ENCODE measurements at places on chromosomes 3 and 15.

- DNase-seq = no peak
Measured at GRCh38 chr3:131067983-131068382, 41.3 kb downstream of the NEK11 start.

- DNase-seq = no peak
Measured at GRCh38 chr3:21889166-21889565, 138.2 kb upstream of the ZNF385D start.

- no peak for DNase-seq
Measured at GRCh38 chr3:30711151-30711550, 104.8 kb downstream of the TGFBR2 start.

GRCh38 chr15:27260523-27260922, 289.5 kb downstream of the GABRG3 start:
- no peak for DNase-seq

GRCh38 chr3:167735233-167736138, at the start of gene SERPINI1:
Gene SERPINI1 (plus strand): TSS chr3:167735721. CDS start chr3:167789129, 53,408 bp downstream.
- DNase-seq = peak; percentile 67

- DNase-seq = no peak
Measured at GRCh38 chr15:63764124-63764803, 69.5 kb downstream of the HERC1 start.

DNA sequence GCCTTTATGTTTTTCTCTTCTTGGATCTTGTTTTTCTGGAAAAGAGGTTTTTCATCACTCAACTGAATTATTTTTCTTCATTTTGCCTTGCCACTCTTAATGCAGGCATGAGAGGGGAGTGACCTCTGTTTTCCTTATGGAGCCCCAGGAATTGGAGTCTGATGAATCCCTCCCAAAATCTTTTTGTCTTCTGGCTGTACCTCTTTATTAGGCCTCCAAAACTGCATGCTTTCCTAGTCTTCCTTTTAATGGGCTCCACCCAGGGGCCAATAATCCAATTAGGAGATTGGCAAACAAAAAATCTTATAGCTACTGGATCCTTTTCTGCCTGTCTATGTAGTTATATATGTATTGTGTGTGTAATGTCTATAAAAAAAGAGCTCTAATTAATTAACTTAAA, 192.4 kb upstream of the PEX5L start:
- DNase-seq = no peak

- no peak for DNase-seq
Measured at GRCh38 chr3:45011756-45012508, 14.2 kb upstream of the CLEC3B start.

DNA sequence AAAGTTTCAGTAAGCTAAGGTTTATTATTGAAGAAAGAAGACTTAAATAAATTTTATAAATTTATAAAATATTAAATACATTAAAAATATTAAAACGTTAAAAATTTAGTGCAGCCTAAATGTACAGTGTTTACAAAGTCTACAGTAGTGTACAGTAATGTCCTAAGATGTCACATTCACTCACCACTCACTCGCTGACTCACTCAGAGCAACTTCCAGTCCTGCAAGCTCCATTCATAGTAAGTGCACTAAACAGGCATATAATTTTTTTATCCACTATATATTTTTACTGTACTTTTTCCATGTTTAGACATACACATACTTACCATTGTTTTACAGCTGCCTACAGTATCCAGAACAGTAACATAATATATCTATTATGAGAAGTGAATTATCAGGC, 51.5 kb downstream of the TJP1 start:
- DNase-seq = no peak

GRCh38 chr15:61225614-61226013, 3.5 kb downstream of the RORA start:
- DNase-seq = no peak

All from stimulated activated CD4-positive, alpha-beta T cell treated with anti-CD3 and anti-CD28 coated beads, Interleukin-12 subunit alpha, Interleukin-12 subunit beta, amount 100 ng/mL, for 4 hours (primary cell).